ENCODE measurements at places on chromosomes 12 and 14. TPM values are rescaled to one million over a fixed set of nuclear protein-coding genes. Genes with fewer than 3 reads are reported as not detected.

Gene C12orf50
- total RNA-seq: not detected

Gene RHOJ
- total RNA-seq: not detected

Gene UNG
- 29.8 TPM for total RNA-seq

GRCh38 chr12:52551216-52551865 is 1.6 kb downstream of the KRT71 start:
- DNase-seq: no peak

GRCh38 chr14:102195446-102195845 is 55.7 kb downstream of the WDR20 start:
- DNase-seq: no peak

- no peak for DNase-seq
Observed at GRCh38 chr12:29148596-29148910, 525 bp upstream of the FAR2 start.

GRCh38 chr14:22837114-22837749 is 847 bp downstream of the MMP14 start:
- DNase-seq: peak; percentile 71
